ENCODE measurements at places on chromosomes 7 and 10. TPM values are rescaled to one million over a fixed set of nuclear protein-coding genes. Genes with fewer than 3 reads are reported as not detected.

Gene ADAMTS14
- 0.28 TPM for total RNA-seq

Gene PCLO
- 25.2 TPM for total RNA-seq

Gene CHN2
- total RNA-seq = 7.0 TPM

Gene CALCR
- not detected for total RNA-seq

Gene ACTA2
- 1,024 TPM for total RNA-seq

Gene NPY4R
- total RNA-seq = 6.6 TPM

Gene ZNF467
- total RNA-seq = 6.0 TPM

Gene PIK3AP1
- 15.6 TPM for total RNA-seq

GRCh38 chr10:119769886-119770285, 44.0 kb downstream of the INPP5F start:
- no peak for DNase-seq

DNA sequence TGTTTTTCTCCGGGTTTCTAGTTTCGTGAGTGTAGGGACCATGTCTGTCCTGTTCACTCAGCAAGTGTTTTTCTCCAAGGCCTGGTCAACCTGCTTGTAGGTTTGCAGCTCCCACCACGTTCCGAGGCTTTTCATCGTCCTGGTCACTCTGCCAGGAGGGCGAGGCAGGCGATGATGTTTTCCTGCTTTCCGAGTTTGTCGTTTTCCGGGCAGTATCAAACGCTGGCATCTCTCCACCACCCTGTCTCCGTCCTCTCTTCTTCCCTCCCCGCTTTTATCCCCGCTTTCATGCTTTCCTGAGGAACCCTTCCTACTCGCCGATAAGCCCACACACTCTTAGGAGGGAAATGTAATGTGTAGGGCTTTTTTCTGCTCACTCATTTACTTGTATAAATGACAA, 11.2 kb downstream of the IQCE start:
- DNase-seq = no peak

DNA sequence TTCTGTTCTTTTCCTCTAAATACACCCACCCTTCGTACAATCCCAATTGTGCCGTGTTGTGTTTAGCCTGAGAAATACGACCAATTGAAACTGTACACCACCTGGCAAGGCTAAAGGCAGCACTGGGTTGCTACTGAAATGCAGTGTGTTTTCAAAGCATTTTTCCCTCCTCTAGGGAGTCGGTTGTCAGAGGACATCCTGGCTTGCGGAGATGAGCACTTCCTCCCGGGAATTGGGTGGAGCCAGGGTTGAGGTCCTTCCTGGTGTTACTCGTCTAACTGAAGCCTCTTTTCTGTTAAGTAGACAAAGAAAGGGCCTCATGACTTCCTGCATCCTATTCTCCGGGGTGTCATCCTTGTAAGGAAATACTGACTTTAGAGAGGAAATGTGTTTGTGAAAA, 133.5 kb downstream of the MTPAP start:
- DNase-seq = no peak

DNA sequence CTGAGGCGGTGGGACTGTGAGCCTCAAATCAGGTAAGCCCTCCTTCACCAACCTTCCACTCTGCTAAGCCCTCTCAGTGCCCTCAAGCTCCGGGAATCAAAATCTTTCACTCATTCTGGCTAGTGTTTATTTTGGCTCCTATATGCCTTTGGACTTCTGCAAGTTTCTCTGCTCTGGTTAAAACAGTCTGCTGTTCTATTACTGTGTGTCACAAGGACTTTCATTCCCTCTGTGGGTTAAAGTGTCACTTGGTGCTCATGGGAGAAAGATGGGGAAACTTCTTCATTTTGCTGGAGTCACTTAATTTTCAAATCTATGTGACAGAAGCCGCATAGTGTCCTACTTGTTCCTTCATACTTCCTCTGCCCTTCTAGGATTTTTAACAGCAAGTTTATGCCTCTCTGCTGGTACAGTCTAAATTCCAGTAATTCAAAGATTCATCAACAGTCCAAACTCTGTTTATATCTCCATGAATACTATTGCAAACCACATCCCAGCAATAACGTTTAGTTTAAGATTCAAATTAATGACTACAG, 61.3 kb downstream of the CD36 start:
- DNase-seq = no peak

DNA sequence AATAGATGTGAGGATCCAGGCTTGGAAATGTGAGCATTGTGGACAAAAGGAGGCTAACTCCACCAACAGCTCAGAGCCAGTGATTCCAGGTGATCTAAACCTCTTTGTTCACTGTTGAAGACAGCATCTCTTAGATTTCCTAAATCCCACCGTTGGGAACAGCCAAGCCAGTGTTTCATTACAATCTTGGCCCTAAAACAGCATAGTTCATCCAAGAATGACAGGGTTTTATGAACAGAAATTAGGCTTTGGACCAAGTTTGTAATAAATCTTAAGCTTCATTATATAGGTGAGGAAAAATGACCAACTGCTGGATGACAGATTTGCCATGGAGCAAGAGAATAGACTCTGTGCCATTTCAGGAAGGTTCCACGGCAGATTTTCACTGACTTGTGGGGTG, 65.8 kb downstream of the MTURN start:
- DNase-seq = no peak

- DNase-seq = no peak
Measured at GRCh38 chr7:45180084-45180986, 22.7 kb downstream of the RAMP3 start.

GRCh38 chr7:71239586-71240268, 107.8 kb downstream of the GALNT17 start:
- peak; percentile 46 for DNase-seq

DNA sequence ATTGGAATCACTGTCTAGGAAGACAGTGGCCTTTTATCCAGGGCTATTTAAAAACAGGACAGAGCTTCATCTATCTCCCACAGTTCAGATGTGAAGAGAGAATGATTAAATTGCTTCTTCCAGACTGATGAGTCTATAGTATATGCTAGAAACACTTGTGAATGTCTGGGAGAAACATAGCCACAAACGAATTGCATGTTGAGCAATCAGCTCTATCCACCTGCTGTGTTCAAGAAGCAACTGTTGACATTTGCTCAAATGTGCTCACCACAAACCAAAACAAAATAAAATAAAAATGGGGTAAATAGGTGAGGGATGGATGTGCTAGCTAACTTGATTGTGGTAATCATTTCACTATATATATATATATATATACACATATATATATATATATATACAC, 195.1 kb downstream of the HECW1 start:
- DNase-seq = no peak

GRCh38 chr10:10623958-10624566, 393.6 kb upstream of the CELF2 start:
- DNase-seq = no peak

DNA sequence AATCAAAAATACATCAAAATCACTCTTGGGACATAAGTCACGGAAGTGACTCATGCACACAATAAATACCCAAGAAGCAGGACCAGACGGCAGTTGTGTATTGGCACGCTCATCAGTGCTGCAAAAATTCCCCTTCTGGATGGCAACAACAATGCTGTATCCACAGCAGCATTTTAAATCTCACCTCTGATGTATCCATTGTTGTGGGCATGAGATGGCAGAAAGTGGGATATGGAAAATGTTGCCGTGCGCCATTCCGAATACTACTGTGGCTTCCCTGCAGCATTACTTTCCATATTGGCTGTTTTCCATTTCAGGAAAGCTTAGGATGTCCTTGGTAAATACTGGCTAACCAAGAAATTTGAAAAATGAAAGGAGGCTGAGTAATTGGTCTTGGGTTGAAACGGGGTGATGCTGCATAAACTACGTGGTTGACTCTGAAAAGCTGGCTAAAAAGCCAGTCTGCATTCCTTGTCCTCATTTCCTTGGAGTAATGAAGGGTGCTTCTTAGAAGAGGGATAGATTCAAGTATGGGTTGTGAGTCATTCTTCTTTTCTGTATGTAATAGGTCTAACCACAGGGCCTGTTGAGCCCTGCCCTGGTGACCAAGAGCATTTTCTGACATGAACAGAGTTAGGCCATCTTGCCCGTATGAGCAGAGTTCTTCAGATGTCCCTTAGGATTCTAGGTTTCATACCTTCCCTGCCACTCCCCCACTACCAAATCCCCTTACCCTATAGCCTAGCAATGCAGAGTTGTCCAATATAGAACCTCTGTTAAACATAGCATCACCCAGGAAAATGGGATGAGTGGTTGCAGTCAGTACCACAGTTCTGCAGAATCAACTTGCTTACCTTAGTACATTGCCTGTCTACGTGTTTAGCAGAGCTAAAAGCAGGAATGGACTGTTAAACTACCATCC, 36.3 kb upstream of the TOMM7 start:
- DNase-seq = no peak

DNA sequence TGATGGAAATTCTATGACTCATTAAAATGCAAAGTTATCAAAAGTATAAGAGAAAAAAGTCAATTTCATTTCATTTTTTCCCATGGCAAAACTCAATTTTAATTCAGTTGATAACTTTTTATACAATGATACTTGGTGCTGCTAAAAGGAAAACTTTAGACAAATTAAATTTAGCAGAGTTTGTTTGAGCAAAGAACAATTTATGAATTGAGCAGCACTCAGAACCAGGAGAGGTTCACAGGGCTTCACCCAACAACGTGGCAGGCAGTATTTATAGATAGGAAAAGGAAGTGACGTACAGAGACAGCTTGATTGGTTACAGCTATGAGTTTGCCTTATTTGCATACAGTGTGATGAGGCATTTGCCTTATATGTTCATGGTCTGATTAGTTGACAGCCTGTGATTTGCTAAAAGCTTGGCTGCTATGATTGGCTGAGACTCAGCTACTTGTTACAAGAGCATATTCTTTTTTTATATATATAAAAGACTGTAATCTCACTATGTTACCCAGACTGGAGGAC, 157.2 kb upstream of the CELF2 start:
- DNase-seq = no peak

GRCh38 chr10:103576076-103576471, 82.6 kb downstream of the NEURL1 start:
- DNase-seq = no peak

DNA sequence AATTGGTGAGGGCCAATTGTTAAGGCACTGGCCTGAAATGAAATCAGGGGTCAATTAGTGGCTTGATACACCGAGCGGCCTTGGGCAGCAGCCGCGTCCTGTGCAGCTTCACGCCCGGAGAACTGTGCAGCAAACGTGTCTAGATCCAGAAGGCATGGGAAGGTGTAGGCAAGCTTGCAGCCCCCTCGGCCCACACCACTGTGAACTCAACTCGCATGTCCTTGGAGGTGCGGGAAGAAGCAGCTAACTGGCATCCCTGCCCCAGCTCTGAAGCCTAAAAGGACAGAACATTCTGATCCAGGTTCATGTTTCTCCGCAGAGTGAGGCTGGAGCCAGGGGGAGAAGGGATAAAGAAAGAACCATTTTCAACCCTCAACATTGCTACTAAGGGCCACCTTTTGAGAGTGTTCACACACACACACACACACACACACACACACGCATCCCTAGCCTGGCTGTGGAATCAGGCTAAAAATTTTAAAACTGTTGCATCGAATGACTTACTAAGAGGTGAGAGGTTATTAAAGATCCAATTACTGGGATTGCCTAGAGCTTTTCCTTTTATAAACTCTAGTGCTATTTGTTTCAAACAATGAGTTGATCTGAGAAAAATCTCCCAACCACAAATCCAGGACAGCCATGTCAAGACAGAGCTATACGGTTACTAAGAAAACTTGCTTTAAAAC, 104.0 kb downstream of the PARP12 start:
- DNase-seq = no peak

DNA sequence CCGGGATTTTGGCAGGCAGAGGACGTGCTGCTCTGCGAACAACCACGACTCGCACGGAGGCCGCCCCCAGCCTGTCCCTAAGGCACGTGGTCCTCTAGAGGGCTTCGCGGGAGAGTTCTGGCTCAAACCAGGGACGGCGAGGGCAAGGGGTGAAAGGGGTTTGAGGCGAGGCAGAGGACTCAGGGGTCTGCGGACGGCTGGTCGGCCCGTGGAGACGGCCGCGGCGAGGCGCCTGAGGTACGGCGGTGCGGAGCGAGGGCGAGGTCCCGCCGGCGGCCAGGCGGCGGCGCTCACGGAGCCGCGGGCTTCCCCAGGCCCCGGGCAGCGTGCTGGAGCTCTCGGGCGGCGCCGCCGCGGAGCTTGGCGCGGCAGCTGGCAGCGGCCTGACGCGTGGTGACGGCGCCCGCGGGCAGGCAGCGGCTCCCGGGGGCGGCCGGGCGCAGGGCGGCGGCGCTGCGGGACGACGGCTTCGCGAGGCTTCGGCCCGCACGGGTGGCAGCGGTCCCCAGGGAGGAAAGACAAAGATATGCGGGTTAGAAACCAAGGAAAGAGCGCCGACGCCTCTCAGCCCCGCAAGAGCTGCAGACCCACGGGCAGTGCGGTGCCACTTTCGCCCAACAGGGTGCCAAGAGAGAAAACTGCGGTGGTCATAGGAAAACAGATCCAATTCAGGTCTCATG, 44.8 kb downstream of the ZNF800 start:
- DNase-seq = peak; percentile 57

DNA sequence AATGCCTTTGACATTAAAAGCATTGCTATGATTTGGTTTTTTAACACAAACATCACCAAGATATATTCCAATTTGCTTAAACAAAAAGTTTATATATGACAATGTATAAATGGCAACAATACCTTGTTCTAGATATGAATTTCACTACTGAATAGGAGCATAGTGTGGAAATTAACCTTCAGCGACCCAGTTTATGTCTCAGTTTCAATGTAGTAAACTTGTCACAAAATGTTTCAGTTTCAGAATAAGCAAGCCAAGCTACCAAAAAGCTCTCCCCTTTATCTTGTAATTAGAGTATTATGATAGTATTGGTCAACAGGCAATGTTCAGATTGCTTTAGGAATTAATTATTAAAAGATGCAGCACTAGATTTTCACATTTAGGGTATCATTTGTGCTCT, 99.6 kb upstream of the PCDH15 start:
- DNase-seq = no peak

DNA sequence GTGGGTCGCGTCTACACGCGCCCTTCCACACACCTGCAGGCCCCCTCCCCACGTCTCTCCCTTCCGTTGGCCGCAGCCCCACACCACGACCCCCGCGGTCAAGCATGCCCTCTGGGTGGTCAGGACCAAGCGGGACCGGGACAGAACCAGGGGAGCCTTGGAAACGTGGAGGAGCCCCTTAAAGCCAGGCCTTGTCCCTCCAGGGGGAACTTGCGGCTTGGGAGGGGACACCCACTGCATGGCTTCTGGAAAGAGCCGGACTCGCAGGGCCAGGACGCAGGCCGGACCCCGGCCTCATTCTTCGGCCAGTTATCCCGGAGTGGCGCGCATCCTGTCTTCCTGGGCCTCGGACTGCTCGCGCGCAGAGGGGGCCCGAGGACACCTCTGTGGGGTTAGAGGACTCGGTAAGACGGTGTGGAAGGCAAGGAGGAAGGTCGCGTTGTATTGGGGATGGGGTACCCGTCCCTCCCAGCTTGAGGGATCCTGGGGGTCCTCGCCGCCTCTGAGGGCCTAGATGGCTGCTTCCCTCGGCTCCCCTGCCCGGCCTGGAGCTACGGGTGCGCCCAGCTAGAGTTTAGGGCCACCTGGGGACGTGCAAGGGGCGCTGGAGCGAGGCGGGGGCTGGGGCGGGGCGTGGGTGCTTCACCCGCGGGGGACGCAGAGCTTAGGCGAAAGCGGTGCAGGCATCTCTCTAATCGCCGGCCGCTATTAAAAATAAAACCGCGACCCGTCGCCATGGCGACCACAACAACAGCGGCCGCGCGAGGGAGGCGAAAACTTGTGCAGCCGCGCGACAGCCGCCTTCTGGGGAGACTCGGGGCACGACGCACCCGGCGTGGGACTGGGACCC, 1.8 kb upstream of the PDGFA start:
- DNase-seq = peak; percentile 55

Data from prostate gland (tissue), 2 donors.